ENCODE measurements at places on chromosomes 3 and 15.

DNA sequence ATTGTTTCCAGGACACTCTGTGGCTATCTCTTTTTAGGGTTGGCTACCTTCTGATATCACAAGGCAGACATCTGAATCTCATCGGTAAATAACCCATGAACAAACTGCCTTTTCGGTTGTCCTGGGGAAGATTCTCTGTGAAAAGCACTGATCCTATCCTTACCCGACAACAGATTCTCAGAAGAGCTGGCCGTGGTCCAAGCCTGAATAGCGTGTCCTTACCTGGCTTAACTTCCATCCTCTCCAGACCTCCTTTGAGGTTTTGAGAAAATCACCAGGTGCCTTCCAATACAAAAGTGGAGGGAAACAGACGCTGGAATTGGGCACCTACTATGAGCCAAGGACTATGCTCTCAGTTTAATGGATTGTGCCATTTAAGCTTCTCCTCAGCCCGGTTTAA lies 87.4 kb upstream of the ARHGEF3 start:
- no peak for DNase-seq

DNA sequence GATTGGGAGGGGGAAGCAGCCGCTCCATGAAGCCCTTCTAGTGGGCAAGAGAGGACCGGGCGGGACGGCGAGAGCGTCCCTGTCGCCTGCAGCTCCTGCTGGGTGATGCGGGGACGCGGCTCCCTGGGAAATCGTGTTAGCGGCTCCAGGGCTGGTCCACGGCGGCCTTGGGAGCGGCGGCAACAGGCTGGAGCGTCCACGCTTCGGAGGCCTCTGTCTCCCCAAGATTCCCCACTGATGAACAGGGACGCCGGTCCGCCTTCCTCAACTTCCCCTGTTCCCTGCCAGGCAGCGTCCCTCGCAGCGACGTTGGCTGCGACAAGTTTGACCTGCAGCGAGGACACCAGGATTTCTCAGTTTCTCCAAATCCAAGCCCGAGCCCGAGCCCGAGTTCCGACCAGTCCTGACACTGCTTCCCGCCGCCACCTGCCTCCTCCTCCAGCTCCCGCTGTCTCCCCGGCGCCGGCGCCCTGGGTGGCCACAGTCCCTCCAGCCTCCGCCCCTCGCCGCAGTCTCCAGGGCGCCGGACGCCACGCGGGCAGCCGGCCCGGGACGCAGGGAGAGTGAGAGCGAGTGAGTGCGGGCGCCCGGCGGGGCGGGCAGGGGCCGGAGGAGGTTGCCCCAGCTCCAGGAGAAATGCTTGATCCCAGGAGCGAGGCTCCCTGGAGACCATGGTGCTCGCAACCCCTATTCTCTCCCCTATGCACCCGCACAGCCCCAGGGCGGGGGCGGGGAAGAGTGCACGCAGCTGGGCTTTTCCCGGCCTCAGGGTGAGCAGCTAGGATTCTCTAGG lies 78.1 kb upstream of the RNF7 start:
- DNase-seq: no peak

DNA sequence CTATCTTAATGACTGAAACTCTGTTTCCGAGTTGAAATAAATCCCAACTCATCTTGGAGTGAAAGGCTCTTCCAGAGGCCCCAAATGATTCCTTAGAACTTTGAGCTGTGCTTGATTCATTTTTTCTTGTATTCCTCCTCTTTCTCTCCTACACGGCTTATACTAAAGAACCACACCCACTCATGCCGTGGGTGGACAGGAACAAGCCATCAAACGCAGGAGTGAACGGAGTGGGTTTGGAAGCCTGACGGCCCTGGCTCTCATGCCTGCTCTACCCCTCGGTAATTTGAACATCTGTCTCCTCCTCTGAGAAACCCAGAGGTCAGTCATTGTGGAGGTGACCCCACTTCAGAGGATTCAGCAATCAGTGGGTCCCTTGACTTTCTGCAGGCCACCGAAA lies 236.5 kb downstream of the AGBL1 start:
- no peak for DNase-seq

- no peak for DNase-seq
Measured at GRCh38 chr3:37688756-37689155, 172.9 kb upstream of the CTDSPL start.

GRCh38 chr3:64030741-64031140 lies 7.4 kb upstream of the PSMD6 start:
- DNase-seq: no peak

DNA sequence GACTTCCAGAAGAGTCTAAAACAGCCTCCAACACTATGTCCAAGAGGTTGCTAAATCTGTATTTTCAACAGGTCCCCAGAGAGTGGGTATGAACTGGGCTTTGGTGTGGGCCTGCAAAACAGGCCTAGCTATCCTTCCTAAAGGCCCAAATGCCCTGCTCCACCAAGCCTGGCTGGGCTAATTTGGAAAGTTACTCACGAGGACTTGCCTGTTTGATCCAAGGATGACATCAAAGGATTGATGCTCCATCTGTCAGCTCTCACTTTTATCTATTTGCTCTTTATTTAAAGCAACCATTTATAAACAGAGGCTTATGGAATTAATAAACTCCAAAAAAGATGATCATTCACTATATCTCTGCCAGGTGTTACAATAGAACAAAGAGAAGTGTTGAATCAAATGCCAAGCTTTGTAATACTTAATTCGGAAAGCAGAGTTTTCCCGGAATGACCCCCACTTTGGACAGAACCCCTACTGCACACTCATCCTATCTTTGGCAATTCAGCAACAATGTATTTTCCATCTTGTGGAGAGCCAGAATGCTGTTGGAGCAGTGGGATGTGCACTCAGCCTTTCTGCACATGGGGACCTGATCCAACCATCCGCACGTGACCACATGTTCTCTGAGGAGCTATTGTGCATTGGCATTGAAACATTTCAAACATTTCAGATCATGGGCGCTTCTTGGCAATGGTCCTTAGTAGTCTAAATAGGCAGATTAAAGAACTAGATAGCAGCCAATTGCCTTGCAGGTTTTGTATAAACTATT lies 163.3 kb upstream of the THBS1 start:
- no peak for DNase-seq

GRCh38 chr3:29212789-29213433 lies 68.0 kb upstream of the RBMS3 start:
- no peak for DNase-seq

DNA sequence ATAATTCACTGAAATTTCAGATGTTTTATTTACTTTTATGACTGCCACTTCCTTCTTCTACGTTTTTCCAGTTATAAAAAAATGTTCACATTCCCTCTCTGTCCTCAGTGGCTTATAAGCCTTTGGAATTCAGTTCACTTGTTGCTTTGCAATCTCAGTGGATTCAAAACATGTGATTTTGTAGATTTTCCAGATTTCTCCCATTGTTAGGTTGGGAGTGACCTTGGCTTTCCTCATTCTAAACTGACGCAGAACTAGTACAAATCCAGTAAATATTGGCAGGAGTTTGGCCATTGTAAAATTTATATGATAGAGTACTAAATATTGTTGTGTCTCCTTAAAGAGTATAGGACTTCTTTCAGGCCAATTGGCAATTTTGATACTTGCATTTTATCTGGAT lies 812.3 kb upstream of the ROBO1 start:
- DNase-seq: no peak

Data from amniotic stem cell (primary cell).